ENCODE measurements at places on chromosomes 11 and 22.

DNA sequence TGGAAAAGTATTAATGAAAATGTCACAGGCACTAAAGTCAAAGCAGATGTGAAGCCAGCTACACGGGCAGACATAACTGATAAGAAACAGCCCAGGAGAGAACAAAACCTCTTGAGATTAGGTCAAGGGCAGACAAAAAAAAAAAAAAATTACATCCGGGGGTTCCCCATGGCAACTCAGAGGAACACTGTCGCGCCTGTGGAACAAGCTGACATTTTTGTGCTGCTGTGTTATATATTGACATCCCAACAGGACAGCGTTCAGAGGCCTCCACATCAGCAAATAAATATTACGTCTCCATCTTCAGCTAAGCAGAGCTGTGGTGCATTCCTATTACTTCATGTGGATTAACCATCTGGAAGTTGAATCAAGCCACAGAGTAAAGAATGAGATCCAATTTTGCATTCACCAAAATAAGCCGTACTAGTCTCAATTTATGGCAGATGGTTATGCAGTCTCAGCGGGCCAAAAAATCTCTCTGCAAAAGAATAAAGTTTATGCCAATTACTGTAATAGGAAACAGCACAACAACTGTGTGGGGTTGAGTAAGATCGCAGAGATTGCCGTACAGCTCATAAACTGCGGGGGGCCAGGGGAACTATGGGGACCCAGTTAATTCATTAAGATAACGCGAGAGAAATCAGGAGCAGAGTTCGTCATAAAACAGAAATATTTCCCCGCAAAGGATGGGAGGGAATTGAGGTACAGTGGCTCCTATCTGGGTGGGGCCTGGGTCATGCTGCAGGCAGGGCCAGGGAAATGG, 41.3 kb upstream of the MN1 start:
- DNase-seq: peak; percentile 90

DNA sequence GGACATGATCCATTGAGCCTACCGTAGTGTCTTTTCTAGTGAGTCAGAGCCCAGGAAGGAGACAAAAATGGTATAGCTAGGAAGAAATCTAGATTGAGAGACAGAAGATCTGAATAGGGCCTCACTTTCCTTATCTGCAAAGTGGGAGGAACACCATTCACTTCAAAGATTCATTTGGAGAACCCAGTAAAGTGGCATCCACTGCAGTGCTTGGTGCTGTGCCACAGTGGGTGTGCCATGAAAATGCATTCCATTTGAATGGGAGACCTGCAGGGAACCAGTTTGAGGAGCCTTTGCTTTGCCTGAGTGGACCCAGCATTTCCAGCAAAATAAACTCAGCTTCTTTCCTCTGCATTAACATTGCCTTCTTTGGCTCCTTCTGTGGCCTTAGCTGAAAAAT, 470.5 kb upstream of the CADM1 start:
- DNase-seq: no peak

GRCh38 chr22:43921370-43921769, 2.2 kb upstream of the PNPLA3 start:
- DNase-seq: peak; percentile 76

- no peak for DNase-seq
Measured at GRCh38 chr11:27697679-27698275, 2.5 kb downstream of the BDNF start.

- DNase-seq: no peak
Measured at GRCh38 chr11:87081358-87081757, 43.6 kb downstream of the TMEM135 start.

DNA sequence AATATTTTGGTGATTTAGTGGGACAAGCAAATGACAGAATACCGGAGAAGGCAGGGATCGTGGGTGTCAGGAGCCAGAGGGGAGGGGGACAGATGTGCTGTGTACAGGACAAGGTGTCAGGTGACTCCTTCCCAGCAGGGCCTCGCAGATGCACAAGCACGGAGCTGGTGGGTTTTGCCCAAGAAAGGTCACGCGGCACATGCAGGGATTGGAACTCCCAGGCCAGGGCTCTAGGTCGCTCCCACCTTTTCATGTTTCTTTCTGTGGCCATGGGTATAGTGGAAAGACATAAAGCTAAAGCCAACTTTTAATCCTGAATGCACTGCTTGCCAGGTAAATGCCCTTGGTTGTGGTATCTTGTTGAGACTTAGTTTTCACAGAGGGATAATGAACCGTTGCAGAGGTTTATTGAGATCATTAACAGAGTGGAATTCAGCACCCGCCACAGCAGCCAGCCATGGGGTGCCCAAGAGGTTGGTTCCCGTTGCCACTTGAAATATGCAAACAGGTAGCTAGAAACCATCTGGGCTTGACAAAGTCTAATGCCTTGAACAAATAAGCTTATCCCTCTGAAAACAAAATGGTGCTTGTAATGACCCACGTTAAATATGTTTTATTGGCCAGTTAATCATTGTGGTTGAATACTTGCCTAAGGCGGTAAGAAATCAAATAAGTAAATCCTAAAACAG, 10.1 kb downstream of the C22orf23 start:
- DNase-seq: no peak

Measured in fibroblast of gingiva (primary cell).